ENCODE measurements at places on chromosomes 7 and 10.
A peak's percentile ranks its signal among the peaks of the same experiment; 100 is the strongest.

GRCh38 chr7:120834726-120835125 is 23.2 kb downstream of the TSPAN12 start:
- no peak for DNase-seq

GRCh38 chr7:38842746-38843145 is 66.2 kb downstream of the VPS41 start:
- no peak for DNase-seq

DNA sequence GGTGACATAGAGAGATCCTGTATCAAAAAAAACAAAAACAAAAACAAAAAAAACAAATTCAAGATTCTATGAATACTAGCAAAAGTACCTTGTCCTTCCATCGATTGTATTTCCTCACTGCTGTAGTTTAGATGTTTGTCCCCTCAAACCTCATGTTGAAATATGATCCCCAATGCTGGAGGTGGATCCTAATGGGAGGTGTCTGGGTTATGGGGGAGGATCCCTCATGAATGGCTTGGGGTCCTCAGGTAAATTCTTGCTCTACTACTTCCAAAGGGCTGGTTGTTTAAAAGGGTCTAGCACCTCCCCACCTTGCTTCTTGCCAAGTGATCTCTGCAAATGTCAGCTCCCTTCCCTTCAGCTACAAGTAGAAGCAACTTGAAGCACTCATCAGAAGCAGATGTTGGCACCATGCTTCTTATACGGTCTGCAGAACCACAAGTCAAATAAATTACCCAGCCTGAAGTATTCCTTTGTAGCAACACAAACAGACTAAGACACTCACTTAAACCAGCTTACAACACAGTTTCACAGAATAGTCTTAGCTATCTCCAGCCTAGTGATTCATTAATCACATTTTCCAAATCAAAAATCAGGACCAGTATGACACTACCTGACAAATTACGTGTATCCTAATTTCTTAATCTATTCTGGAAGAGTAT is 20.7 kb downstream of the ABI1 start:
- no peak for DNase-seq

DNA sequence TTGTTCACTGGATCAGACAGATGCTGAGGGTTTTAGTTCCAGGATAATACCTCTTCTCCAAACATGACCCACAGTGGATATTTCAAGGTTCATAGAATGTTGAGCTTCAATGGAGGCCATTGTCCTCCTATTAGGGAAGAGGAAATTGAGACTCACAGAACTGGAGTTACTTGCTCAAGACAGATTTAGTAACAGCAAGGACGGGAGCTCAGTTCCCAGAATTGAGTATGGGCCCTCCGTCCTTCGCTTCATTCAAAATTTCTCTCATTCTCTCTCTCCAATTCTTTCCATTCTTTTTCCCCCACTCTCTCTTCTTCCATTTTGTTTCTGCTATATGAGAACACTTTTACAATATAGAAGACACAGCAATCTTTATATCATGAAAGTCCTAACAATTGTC is 94.0 kb downstream of the DNAJB9 start:
- no peak for DNase-seq

- DNase-seq = no peak
These were observed 68.2 kb downstream of the CHST15 start for GRCh38 chr10:124025152-124025551.

GRCh38 chr7:105210721-105211205 is 178.0 kb downstream of the SRPK2 start:
- peak; percentile 39 for DNase-seq

DNA sequence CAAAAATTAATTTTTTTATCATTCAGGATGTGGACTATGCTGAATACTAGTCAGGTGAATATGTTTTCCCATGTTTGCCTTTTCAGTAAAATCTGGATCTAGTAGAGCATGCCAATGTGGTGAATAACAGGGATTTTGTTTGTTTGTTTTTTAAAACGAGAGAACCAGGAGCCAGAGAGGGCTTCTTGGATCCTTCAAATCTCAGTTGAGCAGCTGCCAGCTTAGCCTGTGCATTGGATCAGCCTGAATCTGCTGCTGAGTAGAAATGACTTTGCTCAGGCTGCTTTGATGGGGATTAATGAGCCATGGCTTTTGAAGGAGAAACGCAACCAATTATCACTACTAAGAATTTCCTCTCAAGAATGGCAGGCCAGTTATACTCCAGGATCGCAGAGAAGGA is 493.8 kb downstream of the ARL4A start:
- DNase-seq = no peak

DNA sequence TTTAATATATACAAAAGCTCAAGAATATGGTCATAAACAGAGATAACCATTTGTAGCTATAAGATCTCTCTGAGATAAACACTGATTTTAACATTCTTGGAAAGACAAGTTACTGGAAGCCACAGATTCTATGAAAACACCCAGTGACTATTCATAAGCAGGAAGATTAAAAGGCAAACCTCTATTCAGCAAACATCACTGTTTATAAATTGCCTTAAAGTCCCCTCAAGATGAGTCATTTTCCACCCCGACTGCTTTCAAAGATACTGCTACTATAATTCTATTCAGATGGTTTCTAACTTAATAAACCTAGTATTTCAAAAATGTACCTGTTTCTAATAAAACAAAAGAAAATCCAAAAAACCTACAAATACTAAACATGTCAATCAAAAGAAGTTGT is 21.0 kb downstream of the TM9SF3 start:
- peak; percentile 22 for DNase-seq

GRCh38 chr7:80373429-80374032 is 138.3 kb downstream of the GNAT3 start:
- DNase-seq = no peak

- DNase-seq = no peak
These were observed 7.2 kb downstream of the RBM20 start for GRCh38 chr10:110651044-110651958.

GRCh38 chr7:28183627-28184026 is 3.0 kb upstream of the JAZF1 start:
- DNase-seq = peak; percentile 2

DNA sequence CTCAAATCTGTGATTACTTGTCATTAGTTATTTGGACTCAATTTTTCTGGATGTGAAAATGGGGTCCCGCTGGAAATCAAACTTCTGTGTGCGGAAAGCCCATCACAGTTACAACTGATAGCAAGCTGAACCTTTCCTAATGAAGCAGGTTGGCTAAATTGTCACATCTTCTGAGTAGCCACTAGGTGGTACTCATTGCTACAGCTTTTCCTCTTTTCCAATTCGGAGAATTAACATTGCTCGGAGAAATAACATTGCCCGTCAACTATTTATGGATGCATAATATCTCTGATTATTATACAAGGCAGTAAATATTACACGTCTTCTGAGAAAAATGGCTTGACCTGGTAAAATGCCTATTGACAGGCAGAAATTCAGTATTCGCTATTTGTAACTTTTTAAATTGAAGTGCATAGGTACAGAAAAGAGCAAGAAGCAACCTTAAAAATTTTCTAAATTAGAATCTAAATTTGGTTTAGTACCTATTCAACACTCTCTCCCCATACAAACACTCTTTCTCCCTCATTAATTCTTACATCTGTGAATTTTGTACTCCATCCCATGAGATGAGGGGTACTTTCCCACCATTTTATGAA is 17.3 kb upstream of the BLOC1S2 start:
- DNase-seq = peak; percentile 75

DNA sequence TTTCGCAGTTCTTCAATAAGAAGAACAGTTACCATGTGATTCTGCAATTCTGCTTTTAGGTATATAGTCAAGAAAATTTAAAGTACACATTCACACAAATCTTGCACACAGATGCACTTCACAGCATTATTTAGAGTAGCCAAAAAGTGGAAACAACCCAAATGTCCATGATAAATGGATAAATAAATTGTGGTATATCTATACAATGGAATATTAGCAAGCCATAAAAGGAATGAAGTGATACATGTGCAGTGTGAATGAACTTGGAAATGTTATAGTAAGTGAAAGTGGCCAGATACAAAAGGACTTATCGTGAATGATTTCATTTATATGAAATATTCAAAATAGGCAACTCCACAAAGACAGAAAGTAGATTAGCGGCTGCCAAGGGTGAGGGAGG is 109.1 kb downstream of the AGMO start:
- DNase-seq = no peak

GRCh38 chr7:138903859-138904435 is 77.2 kb downstream of the KIAA1549 start:
- DNase-seq = no peak
